ENCODE measurements at places on chromosomes 7 and 10.

DNA sequence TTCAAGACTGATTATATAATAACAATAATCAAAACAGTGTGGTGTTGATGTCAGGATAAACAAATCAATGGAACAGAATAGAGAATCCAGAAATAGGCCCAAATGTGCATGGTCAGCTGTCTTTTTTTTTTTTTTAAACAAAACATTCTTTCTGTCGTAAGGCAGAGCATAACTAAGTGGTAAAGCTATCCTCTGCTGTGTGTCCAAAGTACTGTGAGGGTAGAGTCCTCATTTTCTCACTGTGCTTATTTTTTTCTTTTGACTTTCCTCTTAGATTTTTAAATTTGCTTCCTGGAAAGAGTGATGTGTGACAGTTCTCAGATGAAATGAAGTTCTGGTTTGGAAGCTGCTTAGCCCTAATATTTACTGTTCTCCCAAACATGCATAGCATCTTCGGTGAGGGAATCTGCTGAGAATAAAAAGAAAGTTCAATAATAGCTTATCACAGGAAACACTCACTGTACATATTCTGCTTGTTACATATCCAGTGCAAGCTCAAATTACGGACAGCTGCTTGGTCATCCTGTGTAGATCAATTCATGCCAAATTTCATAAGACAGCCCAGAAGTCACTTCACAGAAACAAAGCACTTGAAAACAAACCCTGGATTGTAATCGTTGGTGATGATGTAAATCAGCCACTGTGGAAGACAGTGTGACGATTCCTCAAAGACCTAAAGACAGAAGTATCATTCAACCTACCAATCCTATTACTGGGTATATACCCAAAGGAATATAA, 423.9 kb downstream of the NEBL start:
- no peak for DNase-seq

DNA sequence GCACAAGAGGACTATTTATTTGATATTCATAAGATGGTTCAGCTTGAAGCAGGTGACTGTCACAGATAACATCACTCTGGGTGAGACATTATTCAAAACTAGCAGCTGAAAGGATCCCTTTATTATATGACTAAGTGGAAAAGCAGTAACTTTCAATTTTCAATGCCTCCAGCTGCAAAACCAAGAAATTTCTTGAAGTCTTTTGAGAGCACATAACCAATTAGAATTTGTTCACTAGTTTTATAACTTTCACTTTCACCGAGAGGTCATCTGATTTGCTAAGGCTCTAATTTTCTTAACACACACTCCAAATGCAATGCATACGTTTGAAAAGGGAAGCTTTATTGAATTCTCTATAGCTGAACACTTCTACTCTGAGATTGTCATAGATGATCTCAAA, 88.6 kb upstream of the KLF14 start:
- no peak for DNase-seq

- DNase-seq: no peak
These were observed 220.0 kb upstream of the SEMA3C start for GRCh38 chr7:81138870-81139269.

DNA sequence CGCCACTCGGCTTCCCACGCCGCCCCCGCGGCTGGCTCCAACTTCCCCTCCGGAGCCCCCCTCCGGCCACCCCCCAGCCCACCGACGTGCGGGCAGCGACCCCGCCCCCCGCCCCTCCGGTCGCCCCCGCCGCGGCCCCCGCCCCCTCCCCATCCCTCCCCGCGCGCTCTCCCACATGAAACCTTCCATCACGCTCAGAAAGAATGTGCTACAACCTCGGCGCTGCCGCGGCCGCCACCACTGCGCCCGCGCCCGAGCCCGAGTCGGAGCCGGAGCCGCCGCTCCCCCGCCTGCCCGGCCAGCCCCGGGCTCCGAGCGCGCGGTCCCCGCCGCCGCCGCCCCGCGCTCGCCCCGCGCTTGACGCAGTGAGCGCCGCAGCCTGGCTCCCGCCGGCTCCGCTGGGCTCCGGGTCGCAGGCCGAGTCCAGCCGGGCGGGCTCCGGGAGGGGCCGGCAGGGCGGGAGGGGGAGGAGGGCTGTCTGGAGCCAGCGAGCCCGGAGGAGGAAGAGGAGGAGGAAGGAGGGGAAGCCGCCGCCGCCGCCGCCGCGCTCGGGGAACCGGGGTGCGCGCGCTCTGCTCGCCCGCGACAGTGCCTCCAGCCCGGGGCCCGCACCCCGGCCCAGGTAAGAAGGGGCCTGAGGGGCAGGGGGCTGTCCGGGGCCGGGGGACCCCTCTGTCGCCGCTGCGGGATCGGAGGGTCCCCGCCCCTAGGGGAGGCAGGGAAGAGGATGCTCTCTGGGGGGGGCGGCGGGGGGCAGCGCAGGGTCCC, 4.3 kb upstream of the ELFN1 start:
- no peak for DNase-seq

DNA sequence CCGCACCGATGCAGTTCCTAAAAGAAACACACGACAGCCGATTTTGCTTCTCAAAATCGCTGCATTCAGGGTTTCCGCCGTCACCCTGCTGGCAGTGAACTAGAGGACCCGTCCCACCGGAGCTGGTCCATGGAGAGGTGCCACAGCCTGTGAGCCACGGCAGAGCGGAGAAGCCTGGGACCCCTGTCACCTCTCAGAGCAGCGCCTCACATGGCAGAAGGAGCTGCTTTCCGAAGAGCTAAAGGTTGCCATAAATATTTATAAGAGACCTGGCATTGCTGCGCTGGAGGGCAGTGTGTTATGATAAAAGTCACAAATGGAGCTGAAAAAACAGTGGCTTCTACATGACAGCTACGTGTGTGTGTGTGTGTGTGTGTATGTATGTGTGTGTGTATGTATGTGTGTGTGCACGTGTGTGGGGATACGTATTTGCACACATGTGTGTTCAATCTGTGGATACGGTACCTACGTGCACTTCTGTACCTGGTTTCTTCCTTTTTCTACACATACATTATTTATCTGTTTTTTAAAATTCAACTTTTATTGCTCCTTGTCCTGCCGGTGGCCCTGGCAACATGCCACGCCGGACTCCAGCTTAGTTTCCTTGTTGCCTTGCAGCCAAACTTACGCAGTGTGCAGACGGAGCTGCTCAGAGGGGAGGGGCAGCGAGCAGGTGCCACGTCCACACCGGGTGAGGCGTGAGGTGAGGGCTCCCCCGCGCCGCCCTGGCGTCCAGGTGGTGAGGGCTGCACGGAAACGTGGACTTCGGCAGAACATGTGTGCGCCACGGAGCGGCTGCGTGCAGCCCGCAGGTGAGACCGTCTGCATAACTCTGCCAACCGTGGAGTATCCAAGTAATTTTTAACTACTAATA, 115.2 kb upstream of the PITRM1 start:
- no peak for DNase-seq

DNA sequence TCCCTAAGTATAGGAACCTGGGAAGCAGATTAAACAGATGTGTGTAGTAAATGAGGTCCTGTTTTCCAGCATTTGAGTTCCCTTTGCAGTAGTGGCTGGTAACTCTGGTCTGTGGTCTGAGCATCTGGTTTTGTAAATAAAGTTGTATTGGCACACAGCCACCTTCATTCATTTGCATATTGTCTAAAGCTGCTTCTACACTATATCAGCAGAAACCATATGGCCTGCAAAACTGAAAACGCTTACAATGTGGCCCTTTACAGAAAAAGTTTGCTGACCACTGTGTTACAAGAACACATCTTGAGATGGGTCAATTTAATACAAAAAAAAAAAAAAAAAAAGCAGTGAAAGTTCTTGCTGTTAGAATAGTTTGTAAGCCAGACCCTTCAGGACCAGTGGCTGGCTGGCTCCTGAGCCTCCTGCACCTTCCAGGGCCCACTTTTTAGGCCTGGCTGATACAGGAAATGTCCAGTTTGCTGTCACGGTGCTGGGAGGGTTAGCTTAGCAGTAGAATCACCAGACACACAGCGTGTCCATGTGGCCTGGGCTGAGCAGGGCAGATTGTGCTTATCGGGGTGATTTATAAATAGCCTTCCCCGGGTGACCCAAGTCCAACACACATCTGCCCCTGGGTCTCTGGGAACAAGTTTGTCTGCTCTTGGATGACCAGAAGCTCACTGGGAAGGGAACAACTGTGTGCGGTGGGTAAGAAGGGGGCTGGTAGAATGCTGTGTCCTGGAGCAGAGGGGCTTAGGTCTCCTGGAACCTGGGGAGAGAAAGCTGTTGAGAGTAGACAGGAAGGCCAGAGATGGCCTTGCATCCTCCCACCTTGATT, 1.4 kb downstream of the C10orf71 start:
- no peak for DNase-seq

GRCh38 chr7:100975371-100975821, 6.0 kb downstream of the MUC12 start:
- DNase-seq: no peak

GRCh38 chr7:155262031-155262430, 35.6 kb upstream of the INSIG1 start:
- DNase-seq: no peak

GRCh38 chr10:100253041-100253440, 14.4 kb downstream of the CWF19L1 start:
- no peak for DNase-seq

DNA sequence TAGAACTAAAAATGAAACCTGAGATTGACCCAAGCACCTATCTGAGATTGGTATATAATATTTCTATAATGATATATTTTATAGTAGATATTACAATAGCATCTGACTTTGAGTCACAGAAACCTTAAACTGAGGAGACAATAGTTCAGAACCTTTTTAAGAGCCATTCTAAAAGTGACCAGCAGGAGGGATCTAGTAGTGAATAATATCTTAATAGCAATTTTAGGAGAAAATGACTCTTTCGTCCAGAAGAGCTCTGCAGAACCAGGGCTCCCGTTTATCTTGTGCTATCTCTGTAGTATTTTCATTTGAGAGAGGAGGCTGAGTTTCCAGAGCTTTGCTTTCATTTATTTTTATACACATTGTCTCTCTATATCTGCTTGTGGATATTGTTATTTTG, 68.1 kb downstream of the PODXL start:
- no peak for DNase-seq

- no peak for DNase-seq
These were observed 68.0 kb downstream of the UNCX start for GRCh38 chr7:1300636-1301035.
